Fibroblast of villous mesenchyme (primary cell): ENCODE measurements at places on chromosomes 6 and 20. TPM values are rescaled to one million over a fixed set of nuclear protein-coding genes. Genes with fewer than 3 reads are reported as not detected.

The RALGAPB gene
- 38.3 and 45.8 TPM in 2 replicates for total RNA-seq

The SIRPB1 gene
- total RNA-seq, result not detected in 2 replicates

The HCK gene
- total RNA-seq, result not detected in 2 replicates

The KCNB1 gene
- 0.32 TPM in 1 of 2 replicates, not detected in the other for total RNA-seq

The HLA-DMA gene
- total RNA-seq, result 1.9 and 3.5 TPM in 2 replicates

The CDSN gene
- total RNA-seq, result not detected in 2 replicates

The FHL5 gene
- not detected in 2 replicates for total RNA-seq

The ATP6V1G2 gene
- 1.3 and 3.0 TPM in 2 replicates for total RNA-seq

The LGSN gene
- under 0.01 and 0.32 TPM in 2 replicates for total RNA-seq

The SPDEF gene
- under 0.01 TPM in 2 replicates for total RNA-seq

The TMEM200A gene
- total RNA-seq, result 43.6 and 47.7 TPM in 2 replicates

The MUC21 gene
- total RNA-seq, result not detected in 2 replicates

The LTA gene
- not detected in 2 replicates for total RNA-seq

The LY6G6D gene
- total RNA-seq, result not detected in 2 replicates

The BHLHE23 gene
- not detected in 2 replicates for total RNA-seq

The DCDC2 gene
- under 0.01 and 0.43 TPM in 2 replicates for total RNA-seq

The RIN2 gene
- total RNA-seq, result 57.7 and 102 TPM in 2 replicates

The SAMD10 gene
- 0.64 and 1.3 TPM in 2 replicates for total RNA-seq

The MCHR2 gene
- total RNA-seq, result not detected in 2 replicates

The SLC12A5 gene
- total RNA-seq, result under 0.01 TPM in 2 replicates

The KHDC1 gene
- total RNA-seq, result 2.6 and 3.9 TPM in 2 replicates

The CRISP3 gene
- total RNA-seq, result not detected in 2 replicates

The LPA gene
- not detected in 2 replicates for total RNA-seq

The TMC2 gene
- not detected in 2 replicates for total RNA-seq

The DEFB128 gene
- total RNA-seq, result not detected in 2 replicates

The OXT gene
- not detected in 2 replicates for total RNA-seq

The SPATS1 gene
- total RNA-seq, result not detected in 2 replicates

The FAM209B gene
- total RNA-seq, result not detected in 2 replicates
